ENCODE measurements at places on chromosomes 2 and 18.

DNA sequence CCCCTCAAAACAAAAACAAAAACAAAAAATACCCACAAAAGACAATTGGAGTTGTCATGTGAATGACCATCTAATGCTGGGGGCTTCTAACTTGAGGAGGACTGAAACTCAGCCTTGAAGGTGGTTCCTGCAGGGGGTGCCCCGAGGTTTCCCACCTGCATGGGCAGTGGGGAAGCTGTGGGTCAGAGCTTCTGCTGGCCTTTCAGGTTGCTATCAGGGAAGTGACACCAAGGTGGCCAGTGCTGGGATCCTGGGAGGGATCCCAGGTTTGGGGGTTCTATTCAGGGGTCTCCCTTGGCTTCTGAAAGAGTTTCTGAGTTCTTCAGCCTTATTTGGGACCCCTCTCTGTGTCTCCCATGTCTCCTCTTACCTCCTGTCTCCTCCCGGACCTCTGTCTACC, 62.8 kb downstream of the LDLRAD4 start:
- no peak for DNase-seq

- no peak for DNase-seq
Observed at GRCh38 chr2:11550901-11551568, 17.2 kb downstream of the GREB1 start.

DNA sequence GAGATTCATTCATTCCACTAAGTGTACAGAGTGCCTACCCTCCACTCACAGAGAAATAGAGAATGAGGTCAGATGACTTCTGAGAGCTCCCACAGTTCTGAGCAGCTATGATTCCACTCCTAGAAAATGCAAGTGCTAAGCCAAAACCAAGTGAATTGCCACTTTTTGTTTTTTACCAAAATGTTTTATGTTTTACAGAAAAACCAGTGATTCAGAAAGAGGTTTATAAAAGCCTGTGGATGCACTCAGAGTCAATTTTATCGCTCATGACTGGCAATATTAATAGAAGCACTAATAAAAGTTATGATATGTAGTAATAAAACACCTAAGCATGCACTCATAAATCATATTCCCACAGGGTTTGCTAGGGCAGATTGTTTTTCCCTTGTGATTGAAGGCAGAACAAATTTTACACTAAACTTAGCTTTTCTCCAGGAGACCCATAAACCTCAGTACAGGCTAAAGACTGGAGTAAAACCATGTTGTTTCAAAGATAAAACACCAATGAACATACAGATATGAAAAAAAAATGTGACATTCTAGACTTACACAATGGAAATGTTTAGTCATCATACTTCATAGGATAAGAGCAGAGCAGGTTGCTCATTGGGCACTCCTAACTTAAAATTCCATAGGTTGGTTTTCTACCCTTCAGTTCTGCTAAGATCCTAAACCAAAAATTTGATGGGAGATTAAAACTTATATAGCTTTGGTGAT, 67.5 kb downstream of the PDK1 start:
- no peak for DNase-seq

GRCh38 chr2:130318906-130319305, 23.8 kb upstream of the IMP4 start:
- DNase-seq = no peak

GRCh38 chr18:12656605-12656937, 1.3 kb downstream of the SPIRE1 start:
- DNase-seq = no peak

DNA sequence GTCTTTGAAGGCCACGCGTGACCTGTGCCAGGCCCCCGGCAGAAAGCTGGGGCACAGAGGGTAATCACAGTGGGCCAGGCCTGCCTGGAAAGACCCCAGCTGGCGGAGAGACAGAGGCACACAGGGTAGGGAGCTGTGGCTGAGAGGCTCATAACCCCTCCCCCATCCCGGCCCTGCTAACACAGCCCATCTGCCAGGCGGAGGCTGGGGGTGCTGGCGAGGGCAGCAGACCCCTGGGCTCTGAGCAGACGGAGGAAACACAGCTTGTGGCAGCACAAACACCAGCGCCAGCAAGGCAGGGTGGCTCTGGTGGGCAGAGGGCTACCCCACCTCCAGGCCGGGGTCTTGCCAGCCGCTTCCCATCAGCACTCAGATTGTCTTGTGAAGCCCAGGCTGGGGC, 19.0 kb downstream of the HS6ST1 start:
- no peak for DNase-seq

- no peak for DNase-seq
Observed at GRCh38 chr2:226030369-226030768, 630.9 kb downstream of the NYAP2 start.

GRCh38 chr2:224400886-224401632, 848 bp downstream of the FAM124B start:
- no peak for DNase-seq

- no peak for DNase-seq
Observed at GRCh38 chr2:199128476-199129229, 329.1 kb downstream of the SATB2 start.

DNA sequence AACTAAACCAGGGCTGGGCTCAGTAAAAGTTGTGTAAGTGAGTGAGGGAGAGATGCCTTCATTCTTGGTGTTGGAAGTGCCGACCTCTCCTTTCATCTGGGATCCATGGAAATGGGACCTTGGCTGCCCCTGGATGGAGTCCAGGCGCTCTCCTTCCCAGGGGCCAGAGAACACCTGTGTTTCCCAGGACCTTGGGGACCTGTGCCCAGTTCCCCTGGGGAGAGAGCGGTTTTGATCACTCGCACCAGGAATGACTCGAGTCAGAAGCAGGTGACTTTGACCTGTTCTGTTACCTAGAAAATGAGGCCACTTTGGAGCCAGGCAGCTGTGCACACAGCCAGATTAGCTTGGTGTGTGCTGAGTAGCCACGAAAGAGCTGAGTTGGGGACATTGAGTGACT, 97.3 kb downstream of the SH3BP4 start:
- DNase-seq = no peak

GRCh38 chr2:53786352-53786704, 425 bp downstream of the ASB3 start:
- peak; percentile 41 for DNase-seq

- no peak for DNase-seq
Observed at GRCh38 chr2:33064349-33064801, 117.6 kb downstream of the LTBP1 start.

GRCh38 chr18:55501579-55501978, 86.4 kb downstream of the TCF4 start:
- DNase-seq = peak; percentile 33

DNA sequence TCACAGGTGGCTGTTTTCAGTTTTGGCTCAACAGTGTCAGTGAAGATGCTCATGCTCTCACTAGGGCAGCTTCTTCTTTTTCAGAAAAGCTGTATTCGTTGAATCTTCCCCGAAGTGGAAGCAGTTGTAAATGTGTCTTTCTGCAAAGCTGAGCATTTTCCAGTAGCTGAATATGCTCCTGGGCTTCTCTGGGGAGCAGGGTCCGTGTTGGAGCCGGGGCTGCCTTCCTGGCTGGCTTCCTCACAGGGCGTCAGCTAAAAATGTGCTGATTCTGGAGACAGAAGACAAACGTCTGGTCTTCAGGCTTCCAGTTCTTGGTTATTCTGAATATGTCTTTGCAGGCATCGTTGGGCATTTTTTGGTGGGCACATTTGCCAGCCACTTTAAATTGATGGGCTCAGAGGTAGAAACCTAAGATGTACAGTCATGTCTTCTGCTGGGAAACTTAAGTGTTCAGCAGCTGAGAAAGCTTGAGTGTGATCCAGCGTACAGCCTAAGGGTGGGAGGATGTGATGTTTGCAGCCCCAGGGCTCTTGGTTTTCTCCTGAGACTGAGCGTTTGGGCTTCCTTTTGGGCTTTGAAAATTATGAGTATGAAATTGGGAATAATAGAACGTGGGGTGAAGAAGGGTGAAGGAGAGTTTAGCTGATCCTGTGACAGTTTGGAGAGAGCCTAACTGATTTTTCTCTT, 19.0 kb downstream of the SETBP1 start:
- no peak for DNase-seq

- DNase-seq = no peak
Observed at GRCh38 chr18:52451256-52451655, 111.3 kb downstream of the DCC start.

- no peak for DNase-seq
Observed at GRCh38 chr2:6957031-6957714, 40.0 kb downstream of the RNF144A start.

GRCh38 chr18:9731380-9731779, 23.3 kb downstream of the RAB31 start:
- DNase-seq = no peak

DNA sequence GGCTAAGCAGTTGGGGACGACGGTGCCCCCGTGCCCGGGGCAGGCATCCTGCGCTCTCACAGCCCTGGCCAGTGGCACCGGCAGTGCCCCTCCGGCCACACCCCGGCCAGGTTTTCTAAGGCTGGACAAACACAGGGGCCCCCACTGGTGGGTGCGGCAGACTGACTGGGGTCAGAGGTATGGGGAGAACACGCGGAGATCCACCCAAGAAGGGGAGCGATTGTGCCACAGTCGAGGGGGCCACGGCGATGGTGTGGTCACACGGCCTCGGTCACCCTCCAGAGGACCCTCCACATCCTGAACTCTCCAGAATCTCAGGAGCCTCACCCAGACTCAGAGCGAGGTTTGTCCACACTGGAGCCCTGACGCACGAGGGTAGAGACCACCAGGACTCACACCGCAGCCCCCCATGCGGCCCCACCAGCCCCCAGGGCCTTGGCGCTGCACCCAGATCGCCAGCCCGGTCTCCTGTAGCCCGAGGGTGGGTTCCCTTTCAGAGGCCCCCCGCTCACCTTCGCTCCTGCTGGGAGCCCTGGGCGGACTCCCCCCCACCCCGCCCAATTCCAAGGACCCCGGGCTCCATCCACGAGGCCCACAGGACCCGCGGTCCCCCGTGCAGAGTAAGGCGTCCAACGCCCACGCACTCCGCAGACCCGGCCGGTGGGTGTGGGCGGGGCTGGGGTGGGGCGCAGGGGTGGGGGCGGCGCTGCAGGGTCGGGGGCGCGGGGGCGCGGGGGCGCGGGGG, 15.2 kb downstream of the PDCD1 start:
- DNase-seq = no peak

DNA sequence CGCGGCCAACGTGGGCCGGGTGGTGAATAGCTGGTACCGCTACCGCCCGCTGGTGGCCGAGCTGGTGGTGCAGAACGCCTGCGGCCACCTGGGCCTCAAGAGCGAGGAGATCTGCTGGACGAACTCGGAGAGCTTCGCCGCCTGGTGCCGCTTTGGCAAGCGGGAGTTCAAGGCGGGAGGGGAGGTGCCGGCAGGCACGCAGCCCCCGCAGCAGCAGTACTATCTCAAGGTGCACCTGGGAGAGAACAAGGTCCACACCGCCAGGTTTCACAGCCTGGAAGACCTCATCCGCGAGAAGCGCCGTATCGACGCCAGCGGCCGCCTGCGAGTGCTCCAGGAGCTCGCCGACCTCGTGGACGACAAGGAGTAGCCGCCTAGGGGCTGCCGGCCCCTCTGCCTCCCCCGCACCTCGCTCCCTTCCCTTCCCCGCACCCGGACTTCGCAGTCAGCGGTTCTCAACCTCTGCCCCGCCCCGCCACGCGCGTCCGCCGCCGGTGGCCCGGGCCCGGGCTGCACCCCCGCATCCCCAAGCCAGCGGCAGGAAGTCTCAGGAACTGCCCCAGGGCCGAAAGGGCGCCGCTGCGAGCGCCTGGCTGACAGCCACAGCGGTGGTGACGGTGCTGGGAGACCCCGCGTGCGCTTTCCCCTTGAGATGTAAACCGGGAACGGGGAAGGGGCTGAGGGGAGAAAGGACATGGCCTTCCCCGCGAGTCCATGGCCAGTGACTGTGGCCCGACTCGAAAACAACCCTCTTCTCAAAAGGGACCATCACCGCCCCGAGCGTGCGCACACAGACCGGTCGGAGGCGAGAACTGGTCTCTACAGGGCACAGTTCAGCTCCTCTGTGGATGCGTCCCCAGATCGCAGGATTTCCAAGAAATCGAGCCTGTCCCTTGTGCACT, 2.2 kb downstream of the LRATD1 start:
- DNase-seq = no peak

- DNase-seq = peak; percentile 62
Observed at GRCh38 chr18:49021433-49022129, 70.8 kb upstream of the SMAD7 start.

DNA sequence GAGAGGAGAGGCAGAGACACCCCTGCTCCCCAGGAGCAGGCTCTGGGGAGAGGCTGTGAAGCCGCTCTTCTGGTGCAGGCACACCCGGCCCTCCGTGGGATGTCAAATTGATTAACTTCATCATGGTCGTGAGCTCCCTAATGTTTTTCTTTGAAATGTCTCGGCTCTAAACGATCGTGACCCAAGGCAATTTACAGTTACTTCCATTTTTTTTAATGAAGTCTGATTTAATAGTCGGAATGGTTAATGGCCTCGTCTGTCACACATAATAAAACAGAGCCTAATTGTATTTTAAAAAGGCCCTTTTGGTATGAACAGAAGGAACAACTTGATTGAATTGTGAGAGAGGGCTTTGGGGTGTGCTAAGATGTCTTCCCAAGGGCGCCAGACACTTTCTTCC, 130.2 kb downstream of the SMAD2 start:
- no peak for DNase-seq

- no peak for DNase-seq
Observed at GRCh38 chr2:222381566-222381965, 42.8 kb upstream of the SGPP2 start.

GRCh38 chr2:21519821-21520220, 396.1 kb downstream of the TDRD15 start:
- no peak for DNase-seq

DNA sequence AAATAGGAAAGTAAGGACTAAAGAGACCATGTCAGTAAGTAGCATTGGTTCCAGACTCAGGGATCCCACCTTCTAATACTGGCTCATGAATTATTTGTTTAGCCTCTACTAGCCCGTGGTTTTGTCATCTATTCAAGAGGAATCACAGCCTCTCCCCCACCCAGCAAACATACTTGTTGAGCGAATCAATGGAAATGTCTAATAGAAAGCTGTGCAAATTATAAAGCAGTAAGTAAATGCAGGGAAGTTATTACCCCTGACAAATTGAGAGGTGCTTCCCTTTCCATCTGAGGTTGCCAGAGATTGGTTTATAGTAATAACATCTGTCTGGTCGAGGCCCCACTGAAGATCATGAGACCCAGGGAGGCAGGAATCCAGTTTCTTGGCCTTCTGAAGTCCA, 219.3 kb upstream of the OSR1 start:
- DNase-seq = no peak

DNA sequence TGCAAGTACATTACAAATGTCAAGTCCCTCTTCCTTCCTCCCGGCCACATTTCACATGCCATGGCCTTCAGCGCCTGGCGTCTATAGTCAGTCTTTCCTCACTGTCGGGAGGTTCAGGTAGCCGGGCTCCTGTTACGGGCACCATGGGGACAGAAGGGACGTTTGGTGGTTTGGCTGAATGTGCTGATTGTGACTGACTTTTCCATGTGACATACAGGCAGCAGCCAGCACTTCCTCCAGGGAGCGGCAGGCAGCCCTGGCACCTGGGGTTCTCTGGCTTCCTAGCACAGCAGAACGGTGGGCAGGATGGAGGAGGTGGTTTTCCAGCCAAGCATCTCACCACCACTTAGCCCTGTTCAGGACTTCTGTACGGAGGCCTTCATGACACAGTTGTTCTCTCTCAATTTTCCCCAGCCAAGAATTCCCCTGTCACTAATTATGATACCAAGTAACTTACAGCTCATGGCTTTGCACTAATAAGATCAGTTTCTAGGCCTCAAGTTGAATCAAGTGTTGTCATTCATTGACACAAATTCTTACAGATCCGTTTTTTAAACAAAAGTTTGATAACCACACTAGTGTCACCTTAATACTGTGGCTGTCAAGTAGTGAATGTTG, 83.9 kb upstream of the REV1 start:
- no peak for DNase-seq

GRCh38 chr2:171404261-171404660, 29.5 kb downstream of the METTL8 start:
- no peak for DNase-seq

Measured in DND-41 (cell line).